ENCODE measurements at places on chromosomes 7 and 10. TPM values are rescaled to one million over a fixed set of nuclear protein-coding genes. Genes with fewer than 3 reads are reported as not detected.

GIMAP4 gene
- total RNA-seq = 202 TPM

SPDYE8 gene
- not detected for total RNA-seq

CAMK2B gene
- 2.1 TPM for total RNA-seq

FKBP14 gene
- 12.3 TPM for total RNA-seq

PDAP1 gene
- total RNA-seq = 101 TPM

POLD2 gene
- 129 TPM for total RNA-seq

HMX2 gene
- total RNA-seq = 0.60 TPM

DPYSL4 gene
- total RNA-seq = 2.8 TPM

CDC14C gene
- not detected for total RNA-seq

SEMA3A gene
- 2.3 TPM for total RNA-seq

C10orf105 gene
- 0.45 TPM for total RNA-seq

AGMO gene
- total RNA-seq = not detected

PNLIPRP2 gene
- total RNA-seq = not detected

ADAMTS14 gene
- 0.16 TPM for total RNA-seq

OPALIN gene
- not detected for total RNA-seq

ZNF479 gene
- total RNA-seq = not detected

VAX1 gene
- not detected for total RNA-seq

CTAGE15 gene
- 2.1 TPM for total RNA-seq

PRKCQ gene
- total RNA-seq = 27.5 TPM

ABHD11 gene
- 18.1 TPM for total RNA-seq

MSS51 gene
- 2.3 TPM for total RNA-seq

OPN1SW gene
- total RNA-seq = not detected

EGR2 gene
- 54.5 TPM for total RNA-seq

LRIT1 gene
- total RNA-seq = not detected

MYH16 gene
- total RNA-seq = not detected

HOXA2 gene
- total RNA-seq = not detected

SSC4D gene
- total RNA-seq = 0.62 TPM

CLDN3 gene
- total RNA-seq = not detected

SYNPO2L gene
- not detected for total RNA-seq

ZNF503 gene
- total RNA-seq = 0.16 TPM

RADIL gene
- total RNA-seq = 0.18 TPM

ERVW-1 gene
- not detected for total RNA-seq

SVOPL gene
- total RNA-seq = not detected

LGI1 gene
- not detected for total RNA-seq

BHLHA15 gene
- total RNA-seq = not detected

FAM13C gene
- not detected for total RNA-seq

SOSTDC1 gene
- total RNA-seq = not detected

SLC26A3 gene
- not detected for total RNA-seq

VIPR2 gene
- 1.8 TPM for total RNA-seq

ZC3HAV1L gene
- 22.6 TPM for total RNA-seq

ITGB1 gene
- 74.7 TPM for total RNA-seq

AGR2 gene
- total RNA-seq = not detected

TMEM196 gene
- total RNA-seq = not detected

SPDYE2B gene
- not detected for total RNA-seq

TRIM74 gene
- total RNA-seq = 1.1 TPM

PNLIPRP3 gene
- not detected for total RNA-seq

CACNB2 gene
- not detected for total RNA-seq

ALOX5 gene
- total RNA-seq = 1.7 TPM

ZP3 gene
- 19.2 TPM for total RNA-seq

TRPV5 gene
- not detected for total RNA-seq

NUTM2E gene
- not detected for total RNA-seq

FAM221A gene
- total RNA-seq = 19.7 TPM

TMEM236 gene
- total RNA-seq = 0.18 TPM

SFTPA2 gene
- not detected for total RNA-seq

Data from activated naive CD4-positive, alpha-beta T cell treated with anti-CD3 and anti-CD28 coated beads, Interleukin-2, amount 50 U/mL, for 72 hours (primary cell).